ENCODE measurements at places on chromosomes 2 and 18.

DNA sequence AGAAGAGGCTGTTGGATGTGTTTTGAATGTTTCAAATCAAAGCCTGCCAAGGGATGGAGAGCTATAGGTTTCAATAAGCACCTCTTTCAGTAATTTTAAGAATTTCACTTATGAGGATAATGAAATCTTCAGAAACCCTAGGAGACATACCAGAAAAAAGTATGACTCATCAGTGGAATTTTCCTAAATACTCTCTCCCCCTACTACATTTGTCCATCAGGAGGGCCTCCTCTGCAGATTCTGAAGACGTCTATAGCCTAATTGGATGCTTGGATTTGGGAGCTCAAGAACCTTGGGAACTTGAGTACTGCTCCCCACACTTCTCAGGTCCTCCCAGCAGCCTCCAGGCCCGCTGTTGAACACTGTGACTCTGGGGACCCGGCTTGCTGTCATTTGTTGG is 374.3 kb downstream of the SLC4A3 start:
- DNase-seq: no peak

DNA sequence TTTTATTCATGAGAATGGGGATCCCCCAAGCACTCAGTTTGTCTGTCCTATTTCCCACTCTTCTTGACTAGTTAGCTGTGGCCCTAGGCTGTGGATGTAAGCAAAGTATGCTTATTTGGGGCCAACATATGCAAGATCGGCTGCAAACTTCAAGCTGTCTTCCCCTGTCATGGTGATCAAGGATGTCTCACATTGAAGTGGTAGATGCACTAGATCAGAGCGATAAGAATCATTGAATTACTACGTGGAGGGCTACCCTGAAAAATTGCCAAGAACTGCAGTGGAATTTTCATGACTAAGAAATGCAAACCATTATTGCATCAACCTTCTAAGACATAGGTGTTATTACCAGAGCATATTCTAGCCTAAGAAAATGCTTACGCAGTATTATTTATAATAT is 527.4 kb downstream of the RNF144A start:
- no peak for DNase-seq

GRCh38 chr2:1082456-1083205 is 132.0 kb downstream of the SNTG2 start:
- DNase-seq: no peak

- DNase-seq: no peak
Observed at GRCh38 chr2:24512831-24513230, 21.8 kb downstream of the NCOA1 start.

GRCh38 chr18:48546396-48546795 is 7.6 kb downstream of the CTIF start:
- no peak for DNase-seq

- DNase-seq: no peak
Observed at GRCh38 chr18:45325778-45326177, 289.5 kb upstream of the SLC14A2 start.

Data from stimulated activated CD4-positive, alpha-beta T cell treated with anti-CD3 and anti-CD28 coated beads, Interleukin-4, amount 100 ng/mL, for 1 hour (primary cell).